ENCODE measurements at places on chromosomes 16 and 17.

GRCh38 chr17:57277923-57278604 lies 21.7 kb downstream of the MSI2 start:
- DNase-seq, result no peak

DNA sequence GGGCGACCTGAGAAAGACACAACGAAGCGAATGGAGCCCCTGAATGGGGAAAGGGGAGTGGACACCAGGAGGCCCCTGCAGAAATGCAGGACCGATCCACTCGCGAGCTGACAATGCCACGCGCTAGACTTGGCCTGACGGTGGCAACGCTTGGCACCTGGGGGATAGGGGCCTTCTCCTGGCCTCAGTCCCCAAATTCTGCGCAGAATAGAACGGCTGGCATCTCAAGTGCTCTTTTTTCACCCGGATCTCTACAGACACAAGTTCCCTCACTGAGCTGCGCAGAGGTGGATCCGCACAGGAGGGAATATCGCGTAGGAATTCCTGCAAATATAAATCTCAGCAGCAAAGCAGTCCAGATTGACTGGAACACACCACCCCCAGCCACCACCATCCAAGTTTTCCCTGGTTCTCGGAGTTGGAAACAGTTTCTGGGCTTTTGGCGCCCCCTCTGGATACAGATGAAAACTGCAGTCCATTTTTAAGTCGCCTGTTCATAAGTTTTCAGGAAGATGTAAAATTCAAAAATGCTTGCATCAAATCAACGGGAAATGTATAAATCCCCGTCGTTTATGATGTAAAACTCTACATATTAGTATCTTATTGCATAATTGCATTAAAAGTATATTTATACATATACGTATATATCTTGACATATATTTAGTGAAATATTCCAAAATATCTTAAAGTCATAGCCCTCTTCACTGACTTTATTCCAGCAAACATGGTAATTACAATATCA lies 2.3 kb upstream of the SOX9 start:
- DNase-seq, result no peak

GRCh38 chr16:10871157-10871991 lies 5.6 kb upstream of the CIITA start:
- no peak for DNase-seq

DNA sequence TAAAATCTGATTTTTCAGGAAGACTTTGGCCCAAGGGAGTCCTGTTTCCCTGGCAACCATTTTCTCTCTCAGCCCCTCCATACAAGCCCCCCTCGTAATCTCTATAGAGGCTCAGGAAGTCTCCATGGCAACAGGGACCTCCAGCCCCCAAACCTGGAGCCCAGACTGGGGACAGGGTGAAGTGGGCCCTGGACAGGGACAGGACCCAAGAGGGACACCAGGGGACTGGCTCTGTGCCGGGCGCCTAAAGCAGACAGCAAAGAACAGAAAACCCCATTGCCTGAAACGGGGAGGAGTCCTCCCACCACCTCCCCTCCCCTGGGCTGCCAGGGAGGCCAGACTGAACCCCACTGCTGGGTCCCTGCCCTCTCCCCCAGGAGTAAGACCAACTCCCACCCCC lies 40.6 kb downstream of the CPNE2 start:
- DNase-seq, result no peak

DNA sequence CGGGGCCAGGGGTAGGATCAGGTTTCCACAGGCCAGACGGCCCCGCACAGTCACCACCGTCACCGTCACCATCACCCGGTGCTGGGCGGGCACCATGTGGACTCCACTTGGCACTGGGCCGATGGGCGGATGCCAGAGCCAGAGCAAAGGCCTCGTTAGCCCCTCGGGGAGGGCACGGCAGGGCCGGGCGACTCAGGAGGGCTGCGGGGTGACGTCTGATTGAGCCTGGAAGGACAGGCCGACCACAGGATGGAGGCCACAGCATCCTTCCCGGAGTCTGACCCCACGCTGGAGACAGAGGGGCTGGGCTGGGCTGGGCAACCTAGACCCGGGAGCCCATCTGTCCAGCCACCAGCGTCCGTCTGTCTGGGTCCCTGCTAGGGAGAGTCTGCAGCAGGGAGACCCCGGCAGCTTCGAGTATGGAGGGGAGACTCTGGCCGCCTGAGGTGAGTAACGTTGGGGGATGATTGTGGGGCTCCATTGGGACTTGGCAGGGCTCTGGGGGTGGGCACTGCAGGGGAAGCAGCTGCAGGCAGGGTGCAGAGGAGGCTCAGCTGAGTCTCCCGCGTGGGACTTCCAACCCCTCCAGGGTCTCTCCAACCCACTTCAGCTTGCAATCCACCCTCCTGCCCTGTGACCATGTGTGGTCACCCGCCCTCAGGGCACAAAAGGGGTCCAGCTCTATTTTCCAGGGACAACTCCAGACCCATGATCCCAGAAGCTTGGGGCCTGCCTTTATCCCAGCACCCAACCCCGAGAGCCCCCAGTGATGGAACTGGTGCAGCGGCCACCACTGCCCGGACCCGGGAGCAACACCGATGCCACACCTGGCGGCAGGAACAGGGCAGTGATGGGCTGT lies 22.6 kb downstream of the SLC25A10 start:
- no peak for DNase-seq

DNA sequence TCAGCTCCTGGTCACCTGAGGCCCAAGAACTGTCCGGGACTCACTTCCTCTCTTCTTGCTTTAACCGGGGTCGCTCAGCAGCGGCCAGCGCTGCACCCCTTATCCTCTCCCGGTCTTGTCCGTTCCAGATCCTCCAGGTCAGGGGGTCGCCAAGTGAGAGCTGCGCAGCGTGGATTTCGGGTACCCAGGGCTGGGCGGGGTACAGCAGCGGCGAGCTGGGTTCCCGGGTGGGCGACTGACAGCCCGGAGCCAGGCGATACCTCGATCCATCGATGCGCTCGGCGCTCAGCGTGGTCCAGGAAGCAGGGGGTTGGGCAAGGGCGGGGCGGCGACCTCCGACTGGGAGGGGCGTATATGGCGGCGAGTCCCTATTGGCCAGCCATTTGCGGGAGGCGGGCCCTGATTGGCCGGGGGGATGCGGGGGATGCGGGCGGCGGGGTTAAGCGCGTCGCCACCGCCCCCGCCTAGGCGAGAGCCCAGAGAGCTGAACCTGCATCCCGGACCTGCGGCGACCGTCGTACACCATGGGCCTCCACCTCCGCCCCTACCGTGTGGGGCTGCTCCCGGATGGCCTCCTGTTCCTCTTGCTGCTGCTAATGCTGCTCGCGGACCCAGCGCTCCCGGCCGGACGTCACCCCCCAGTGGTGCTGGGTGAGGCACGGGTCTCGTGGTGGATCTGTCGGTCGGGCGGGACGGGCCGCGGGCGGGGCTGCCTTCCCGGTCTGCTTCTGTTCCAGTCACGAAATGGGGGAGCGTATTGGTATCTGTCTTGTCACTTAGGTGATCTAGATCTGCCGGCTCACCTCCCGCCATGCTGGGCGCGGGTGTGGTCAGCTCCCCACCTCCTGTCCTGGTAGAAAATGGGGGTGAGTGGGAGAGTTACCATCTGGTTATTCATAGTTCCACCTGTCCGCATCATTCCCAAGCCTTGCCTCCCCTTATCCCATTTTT lies at the start of gene PLA2G15:
PLA2G15 (plus strand) TSS at position 471 of the 951 bp plus-strand sequence; CDS start at position 525, 54 bp downstream.
- DNase-seq, result peak; percentile 97

- no peak for DNase-seq
These were observed 675.6 kb upstream of the CDH8 start for GRCh38 chr16:62711797-62712196.

- no peak for DNase-seq
These were observed 53.7 kb downstream of the C16orf95 start for GRCh38 chr16:87263418-87264052.

- DNase-seq, result no peak
These were observed 7.6 kb downstream of the UBALD2 start for GRCh38 chr17:76272541-76273444.

- no peak for DNase-seq
These were observed 18.2 kb downstream of the LASP1NB start for GRCh38 chr17:38943607-38944006.

DNA sequence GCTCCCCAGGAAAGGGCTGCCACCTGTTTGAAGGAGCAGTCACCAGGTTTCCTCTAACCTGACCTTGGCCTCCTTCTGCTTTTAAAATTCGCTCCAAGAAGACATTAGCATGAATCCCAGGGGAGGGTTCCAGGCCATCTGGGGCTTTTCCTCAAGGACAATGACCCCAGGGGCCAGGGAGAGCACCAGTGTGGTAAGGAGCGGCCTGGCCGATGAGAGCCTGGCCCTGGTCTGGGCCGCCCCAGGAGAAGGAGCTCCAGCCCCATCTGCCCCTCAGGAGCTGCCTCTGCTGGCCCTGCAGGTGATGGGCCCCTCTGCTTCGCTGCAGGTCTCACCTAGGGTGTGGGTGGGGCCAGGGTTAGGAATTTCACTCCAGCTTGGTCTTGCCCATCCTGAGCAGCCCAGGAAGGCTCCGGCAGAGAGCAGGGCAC lies 209.2 kb upstream of the TNRC6C start:
- DNase-seq, result no peak

GRCh38 chr16:28580726-28581315 lies 16.0 kb downstream of the SULT1A2 start:
- no peak for DNase-seq
